Lung microvascular endothelial cell (primary cell): ENCODE measurements at places on chromosomes 5 and 9. TPM values are rescaled to one million over a fixed set of nuclear protein-coding genes. Genes with fewer than 3 reads are reported as not detected.

DNA sequence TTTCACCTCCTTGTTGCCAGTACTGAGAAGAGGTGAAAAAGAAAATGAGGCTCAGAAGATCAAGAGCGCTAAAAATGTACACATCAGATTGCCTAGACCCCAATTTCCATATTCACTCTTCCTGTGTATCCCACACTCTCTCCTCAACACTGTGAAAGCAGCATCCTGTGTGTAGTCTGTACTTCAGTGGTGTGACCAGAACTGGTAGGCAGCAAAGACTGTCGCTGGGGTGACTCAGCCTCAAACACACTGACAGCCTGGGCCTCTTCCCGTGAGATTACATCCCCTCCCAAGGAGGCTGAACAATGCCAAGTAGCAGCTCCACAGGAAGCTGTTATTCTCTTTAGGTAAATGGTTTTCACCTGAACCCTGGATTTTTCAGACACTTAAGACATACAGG is 135.5 kb downstream of the CCDC192 start:
- no peak for DNase-seq

LHX6 gene
- 0.40 and 1.7 TPM in 2 replicates for total RNA-seq

DNA sequence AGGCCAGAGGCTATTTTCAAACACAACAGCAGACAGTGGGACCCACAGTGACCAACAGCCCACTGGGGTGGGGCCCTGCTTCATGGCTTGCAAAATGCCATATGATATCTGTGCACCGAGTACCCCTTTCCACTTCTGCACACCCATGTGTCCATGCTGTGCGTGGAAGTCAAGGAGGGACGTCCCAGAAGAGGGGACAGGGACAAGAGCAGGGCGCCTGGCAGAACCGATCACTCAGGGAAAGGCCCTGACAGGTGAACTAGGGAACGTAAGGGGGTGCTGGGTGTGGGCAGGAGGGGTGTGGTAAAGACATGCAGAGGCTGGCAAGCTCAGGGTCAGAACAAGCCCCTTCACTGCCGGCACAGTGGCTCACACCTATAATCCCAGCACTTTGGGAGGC is 7.6 kb upstream of the TTLL11 start:
- DNase-seq, result no peak

DNA sequence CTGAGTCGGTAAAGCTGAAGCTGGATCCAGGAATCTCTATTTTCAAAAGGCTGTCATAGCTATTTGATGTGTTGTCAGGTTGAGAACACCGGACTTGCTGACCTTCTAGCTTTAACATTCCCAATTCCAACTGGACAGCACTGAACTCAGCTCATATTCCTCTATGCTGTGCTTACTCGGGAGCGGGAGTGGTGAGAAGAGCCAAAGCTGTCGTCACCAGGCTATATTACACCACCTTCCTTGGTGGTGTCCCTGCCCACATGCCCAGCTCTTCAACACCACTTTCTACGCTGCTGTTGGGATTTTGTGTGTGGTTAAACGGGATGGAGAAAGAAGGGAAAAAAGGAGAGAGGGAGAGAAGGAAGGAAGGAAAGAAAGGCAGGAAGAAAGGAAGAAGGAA is 653.6 kb downstream of the RAB3C start:
- no peak for DNase-seq

PCDHGC4 gene
- 0.65 and 0.79 TPM in 2 replicates for total RNA-seq

SCGB3A2 gene
- not detected in 2 replicates for total RNA-seq

GRCh38 chr9:99628849-99629620 is 192.7 kb upstream of the NR4A3 start:
- no peak for DNase-seq

DNA sequence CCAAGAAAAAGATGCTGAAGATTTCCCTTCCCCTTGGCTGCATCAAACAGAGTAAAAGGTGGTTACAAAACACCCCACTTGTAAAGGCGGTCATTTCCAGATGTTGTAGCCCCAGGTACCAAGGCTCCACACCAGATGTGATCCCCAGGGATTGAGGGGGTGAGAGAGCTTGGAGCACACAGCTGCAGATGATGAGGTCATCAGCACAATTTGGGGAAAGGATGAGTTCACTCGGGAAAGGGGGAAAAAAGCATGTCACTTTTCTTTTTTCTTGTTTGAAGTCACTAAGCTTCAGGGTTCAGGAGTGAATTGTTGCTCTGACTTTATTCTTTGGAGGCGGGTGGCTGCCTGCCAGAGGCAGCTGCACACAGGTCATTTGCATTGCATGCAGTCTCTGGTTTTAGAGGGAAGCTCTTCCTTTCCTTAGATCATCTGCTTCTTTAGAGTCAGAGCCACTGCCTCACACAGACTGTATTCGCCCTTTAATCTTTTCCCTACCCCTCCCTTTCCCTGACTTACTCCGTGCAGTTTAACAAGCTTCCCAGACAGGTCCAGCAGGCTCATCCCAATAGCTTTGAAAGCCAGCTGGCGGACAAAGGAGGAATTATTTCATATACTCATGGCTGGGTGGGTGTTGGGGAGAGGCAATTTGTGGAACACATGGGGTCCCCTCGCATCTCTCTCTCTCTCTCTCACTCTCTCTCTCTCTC is 409.3 kb upstream of the SLC24A2 start:
- no peak for DNase-seq

CYSRT1 gene
- under 0.01 and 0.20 TPM in 2 replicates for total RNA-seq
